ENCODE measurements at places on chromosomes 6 and 20.

DNA sequence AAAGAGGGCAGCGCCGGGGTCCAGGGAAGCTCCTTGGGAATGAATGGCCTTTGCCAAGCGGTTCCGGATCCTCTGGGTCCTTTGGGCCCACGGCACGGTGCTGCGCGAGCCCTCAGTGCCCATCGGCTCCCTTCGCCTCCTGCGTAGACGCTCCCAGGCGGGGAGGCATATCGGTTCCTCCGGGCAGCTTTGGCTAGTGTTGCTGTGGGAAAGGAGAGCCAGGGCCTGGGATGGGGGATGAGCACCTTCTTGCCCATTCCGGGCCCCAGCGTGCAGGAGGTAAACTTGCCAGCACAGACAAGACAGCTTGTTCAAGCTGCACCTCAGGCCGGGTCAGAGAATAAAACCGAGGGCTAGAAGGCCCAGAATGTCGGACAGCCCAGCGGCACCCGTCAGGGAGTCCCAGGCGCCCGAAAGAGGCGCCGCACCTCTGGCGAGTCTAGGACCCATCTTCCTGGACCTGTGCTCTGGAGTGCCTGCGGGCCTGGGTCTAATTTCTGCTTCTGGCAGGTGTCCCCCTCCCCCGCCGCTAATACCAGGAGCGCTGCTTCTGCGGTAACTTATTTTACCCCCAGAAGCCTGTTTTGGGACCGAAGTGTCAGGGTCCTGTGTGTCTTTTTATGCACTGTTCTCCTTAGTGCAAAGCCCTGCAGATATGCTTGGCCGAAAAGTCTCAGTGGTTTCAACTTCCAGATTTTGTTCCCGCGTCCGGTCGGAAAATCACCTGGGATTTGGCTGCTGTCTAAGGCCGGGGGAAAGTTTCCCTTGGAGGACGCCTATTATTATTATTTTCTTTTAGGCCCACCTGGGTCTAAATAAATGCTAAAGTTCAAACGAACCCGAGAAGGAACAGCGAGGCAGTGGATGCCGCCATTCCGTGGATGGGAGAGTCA lies 1.7 kb upstream of the TFAP2C start:
- no peak for DNase-seq

- DNase-seq: no peak
These were observed 19.2 kb upstream of the FAM83C start for GRCh38 chr20:35311409-35311808.

- DNase-seq: no peak
These were observed 5.7 kb upstream of the RAB5IF start for GRCh38 chr20:36599912-36600345.

GRCh38 chr20:59936409-59936808 lies 3.0 kb upstream of the SYCP2 start:
- DNase-seq: no peak

- DNase-seq: no peak
These were observed 158.8 kb downstream of the JARID2 start for GRCh38 chr6:15404685-15404980.

- DNase-seq: no peak
These were observed 137.7 kb upstream of the LRFN2 start for GRCh38 chr6:40724886-40725285.

GRCh38 chr20:58722877-58723627 lies 30.5 kb downstream of the NPEPL1 start:
- peak; percentile 49 for DNase-seq

- DNase-seq: peak; percentile 93
These were observed 362 bp downstream of the DUSP22 start for GRCh38 chr6:292506-293192.

DNA sequence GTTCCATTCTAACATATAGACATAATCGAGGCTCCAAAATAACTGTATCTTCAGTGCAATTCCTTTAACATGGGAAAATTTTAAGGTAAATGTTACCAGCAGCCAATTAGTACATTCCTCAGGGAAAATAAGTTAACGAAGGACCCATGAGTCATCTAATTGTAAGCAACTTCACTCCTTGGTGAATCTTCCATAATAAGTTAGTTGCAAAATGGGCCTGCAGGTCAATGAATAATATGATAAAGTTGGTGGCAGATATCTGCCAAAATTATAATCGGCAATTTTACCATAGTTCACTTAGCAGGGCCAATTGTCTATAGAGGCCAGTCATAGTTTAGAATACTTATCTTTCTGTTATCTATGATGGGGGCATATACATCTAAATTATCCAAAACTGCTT lies 42.3 kb downstream of the QRSL1 start:
- DNase-seq: no peak

All from cardiac septum (tissue), 1 donor.